ENCODE measurements at places on chromosomes 1 and 21.

DNA sequence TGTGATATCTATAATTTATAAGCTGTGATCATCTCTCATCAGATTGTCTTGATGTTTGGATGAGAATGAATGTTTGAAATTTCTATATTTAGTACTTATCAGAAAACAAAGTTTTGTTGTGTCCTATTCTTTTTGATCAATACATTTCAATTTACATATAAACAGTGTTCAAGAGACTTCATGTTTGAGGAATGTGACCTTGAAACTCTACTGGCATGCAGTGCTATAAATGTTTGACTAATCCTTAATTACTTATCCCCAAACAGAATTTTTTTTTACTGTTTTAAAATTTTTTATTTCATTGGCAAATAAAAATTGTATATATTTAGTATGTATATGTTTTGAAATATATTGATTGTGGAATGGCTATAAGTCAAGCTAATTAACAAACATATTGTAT is 1.5 kb upstream of the PRKAA2 start:
- DNase-seq: no peak

DNA sequence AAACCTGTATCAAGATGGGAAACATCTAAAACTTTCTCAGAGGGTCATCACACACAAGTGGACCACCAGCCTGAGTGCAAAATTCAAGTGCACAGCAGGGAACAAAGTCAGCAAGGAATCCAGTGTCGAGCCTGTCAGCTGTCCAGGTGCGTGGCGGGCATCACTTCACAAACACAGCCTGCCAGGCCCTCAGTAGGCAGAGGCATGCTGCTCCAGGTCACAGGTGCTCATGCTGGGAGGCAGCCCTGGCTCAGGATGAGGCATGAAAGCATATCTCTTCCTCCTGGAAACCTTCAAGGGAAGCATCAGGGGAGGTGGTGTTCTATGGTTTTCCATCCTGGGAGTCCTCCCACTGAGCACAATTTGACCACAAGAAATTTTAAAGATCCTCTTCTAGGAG is 6.3 kb downstream of the CD2 start:
- no peak for DNase-seq

DNA sequence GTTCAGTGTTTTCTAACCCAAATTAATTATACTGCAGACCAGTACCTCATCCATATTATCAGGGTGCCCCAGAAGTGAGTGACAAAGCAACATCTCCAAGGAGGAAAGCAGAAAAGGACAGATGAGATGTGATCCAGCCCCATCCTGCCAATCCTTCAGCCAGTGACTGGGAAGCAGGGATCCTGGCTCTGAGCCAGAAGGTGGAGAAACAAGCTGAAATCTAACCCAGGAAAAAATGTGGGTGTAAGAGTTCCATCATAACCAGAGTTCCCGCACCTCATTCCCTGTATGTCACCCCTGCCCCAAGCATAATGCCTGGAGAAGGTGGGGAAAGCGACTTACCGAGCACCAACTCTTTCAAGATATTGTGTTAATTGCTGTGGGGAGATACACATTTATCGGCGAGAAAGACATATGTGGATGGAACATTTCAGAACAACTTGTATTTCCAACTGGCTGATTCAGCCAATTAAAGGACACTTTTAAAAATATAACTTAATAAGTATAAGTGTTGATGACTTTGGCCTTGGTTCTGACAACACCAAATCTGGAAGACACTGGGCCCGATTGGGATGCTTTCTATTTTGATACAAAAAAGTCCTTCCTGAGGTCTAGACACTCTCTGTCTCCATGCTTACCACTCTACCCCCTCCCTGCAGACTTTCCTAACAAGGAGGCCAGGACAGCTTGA is 14.9 kb downstream of the PLEKHA6 start:
- DNase-seq: no peak

DNA sequence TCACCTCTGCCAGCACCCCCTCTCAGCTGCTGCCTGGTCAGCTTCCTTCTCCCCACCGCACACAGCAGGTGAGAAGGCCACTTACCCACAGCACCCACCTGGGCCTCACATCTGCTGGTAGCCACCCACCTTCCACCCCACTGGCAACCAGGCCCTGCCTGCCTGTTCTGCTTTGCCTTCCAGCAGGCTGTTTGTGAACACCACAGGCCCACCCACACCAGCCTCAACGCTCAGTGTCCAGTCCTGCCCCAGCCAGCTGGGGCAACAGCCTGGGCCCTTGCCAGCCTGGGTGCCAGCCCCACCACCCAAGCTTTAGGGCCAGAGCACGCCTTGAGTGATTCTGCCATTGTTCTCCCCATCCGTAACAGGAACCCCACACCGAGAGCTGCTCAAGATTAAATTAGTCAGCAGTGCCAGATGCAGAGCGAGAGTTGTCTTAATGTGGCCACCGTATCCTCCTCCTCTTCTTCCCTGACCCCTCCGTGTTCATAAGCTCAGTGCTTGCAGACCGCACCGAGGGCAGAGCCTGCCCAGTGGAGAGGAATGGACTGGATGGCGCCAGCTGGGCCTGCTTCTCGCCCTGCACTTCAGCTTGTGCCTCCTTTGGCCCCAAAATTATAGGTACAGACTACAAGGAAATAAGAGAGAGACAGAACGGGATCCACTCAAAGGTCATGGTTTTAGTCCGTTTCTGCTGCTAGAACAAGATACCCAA is 120.3 kb upstream of the COL6A1 start:
- no peak for DNase-seq

GRCh38 chr1:200139661-200140250 is 112.2 kb downstream of the NR5A2 start:
- no peak for DNase-seq

DNA sequence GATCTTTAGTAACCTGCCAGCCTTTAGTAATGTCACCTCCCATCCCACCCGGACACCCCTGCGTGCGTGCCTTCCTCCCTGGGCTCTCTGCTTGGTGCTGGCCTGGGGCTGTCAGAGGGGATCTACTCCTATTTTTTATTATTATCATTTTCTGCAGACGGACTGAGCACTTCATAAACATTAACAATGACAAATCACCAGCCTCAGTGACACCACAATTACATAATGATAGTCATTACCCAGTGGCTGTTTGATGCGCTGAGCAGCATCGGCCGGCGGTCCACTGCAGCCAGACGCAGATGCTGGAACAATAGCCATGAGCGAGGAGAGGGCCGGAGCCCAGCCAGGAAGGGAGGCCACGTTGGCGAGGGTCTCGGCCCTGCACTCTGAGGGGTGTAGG is 309.3 kb upstream of the AJAP1 start:
- no peak for DNase-seq

GRCh38 chr1:186442651-186443375 is 18.1 kb downstream of the PDC start:
- no peak for DNase-seq

DNA sequence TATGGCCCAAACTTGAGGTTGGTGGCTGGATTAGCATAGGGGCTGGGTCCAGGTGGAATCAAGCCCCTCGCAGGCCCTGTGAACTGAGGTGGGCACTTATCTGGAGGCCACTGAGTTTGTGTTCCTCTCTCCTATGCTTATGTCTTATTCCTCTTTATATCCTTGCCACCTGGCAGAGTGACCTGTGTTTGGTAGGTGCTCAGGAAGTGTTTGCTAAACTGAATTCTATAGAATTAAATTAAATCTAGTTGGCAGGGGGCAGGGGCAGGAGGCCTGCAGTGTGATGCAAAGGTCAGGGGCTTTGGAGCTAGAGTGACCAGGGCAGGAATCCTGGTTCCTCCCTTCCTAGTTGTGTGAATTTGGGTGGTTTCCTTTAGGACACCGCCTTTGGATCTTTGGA is 1.1 kb upstream of the TMEM9 start:
- DNase-seq: no peak

DNA sequence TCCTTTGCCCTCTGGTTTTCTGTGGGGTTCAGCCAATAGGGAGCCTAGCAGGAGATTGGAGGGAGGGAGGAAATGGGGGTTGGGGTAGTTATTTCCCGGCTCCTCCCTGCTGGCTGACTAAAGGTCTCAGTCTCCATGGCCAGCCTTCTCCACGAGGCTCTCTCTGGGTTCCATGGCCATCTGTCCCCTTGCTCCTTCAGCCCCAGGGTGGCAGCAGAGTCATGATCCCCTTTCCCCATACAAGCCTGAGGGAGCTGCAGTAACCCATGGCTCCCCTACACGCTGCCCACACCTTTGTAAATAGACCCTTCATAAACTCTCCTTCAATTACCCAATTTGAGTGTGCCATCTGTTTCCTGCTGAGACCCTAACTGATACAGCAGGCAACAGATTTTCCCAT is 176.1 kb upstream of the CSF3R start:
- no peak for DNase-seq

DNA sequence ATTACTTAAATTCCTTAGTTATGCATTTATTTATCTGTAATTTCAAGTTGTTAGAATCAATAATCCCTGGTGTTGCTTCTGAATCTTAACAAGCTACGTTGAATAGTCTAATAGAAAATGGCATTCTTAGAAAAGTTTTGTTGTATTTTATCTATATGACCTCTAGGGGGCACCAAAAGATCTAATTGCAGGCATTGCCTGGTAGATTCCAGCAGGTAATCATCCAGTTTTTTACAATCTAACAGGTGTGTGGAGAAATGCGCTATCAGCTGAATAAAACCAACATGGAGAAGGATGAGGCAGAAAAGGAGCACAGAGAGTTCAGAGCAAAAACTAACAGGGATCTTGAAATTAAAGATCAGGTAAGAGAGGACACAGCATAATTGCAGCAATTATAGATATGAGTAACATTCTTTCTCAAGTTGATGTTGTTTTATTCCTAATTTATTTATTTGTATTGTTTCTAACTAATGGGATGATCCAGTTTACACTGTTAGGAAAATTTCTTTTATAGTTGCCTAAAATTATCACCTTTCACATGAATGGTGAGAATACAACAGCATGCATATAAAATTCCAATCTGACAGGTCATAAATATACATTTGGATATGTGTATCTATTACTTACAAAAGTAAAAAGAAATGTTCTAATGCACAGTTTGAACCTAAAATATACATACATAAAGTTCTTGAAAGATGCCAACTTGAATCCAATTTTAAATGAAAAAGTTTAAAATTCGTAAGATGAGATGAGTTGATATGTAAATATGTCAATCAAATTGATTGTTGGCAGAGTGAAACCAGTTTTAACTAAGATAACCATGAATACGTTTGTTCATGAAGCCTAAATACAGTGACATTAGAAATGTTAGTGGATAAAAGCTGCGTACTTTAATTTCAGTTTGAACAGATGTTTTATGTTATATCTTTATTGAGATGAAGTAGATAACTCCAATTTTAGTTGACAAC is 88.4 kb downstream of the SDCCAG8 start:
- no peak for DNase-seq

GRCh38 chr1:174995121-174995520 is 4.6 kb upstream of the CACYBP start:
- DNase-seq: no peak

DNA sequence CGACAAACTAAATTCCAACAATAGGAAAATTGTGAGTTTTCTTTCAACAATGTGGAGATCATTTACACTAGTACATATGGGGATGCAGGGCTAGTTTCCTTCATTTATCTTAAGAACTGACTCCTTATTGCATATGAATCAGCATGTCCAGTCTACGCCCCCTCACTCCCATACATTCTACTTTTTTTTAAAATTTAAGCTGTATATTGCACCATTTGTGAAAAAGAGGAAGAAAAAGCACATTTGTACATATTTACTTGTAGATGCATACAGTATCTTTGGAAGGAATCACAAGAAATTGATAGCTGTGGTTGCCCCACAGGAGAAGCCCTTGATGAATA is 15.9 kb downstream of the VPS26C start:
- DNase-seq: no peak

DNA sequence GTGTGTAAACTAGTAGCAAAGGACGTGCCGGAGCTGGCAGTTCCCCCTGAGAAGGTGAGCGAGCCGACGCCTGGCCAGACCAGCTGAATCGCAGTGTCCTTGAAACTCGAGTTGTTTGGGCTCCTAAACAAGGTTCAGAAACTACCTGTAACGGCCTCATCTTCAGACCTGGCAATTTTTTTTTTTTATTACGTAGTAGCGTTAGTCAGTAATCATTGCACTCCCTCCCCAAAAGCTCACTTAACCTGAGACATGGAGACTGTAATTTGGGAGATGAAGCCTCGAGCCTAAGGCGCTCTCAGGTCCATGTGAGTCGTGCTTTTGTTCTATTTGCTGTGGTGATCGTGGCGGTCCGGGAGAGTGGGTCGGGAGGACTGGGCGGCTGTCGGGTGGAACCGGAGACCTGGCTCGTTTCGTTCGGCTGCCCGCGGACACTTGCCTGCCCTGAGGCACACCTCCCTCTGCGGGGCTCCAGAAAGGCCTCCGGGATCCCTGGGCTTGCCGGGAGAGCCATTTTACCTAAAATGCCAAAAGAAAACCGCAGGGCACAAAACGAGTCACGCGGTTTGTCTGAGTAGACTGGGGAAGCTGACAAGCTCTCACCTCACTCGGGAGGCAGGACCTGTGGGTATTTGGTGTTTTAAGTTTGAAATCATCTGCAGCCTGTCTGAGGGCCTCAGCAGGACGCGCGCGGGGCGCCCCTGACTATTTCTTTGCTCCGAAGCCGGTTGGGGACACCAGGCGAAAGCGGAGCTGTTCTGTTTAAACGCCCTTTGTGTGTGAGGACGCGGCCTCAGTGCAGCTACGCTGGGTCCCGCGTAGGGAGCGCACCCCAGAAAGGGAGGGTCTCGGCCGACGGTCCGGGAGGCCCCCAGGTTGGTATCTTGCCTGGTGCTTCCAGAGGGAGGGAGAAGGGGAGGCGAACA is 722 bp downstream of the LHX8 start:
- DNase-seq: no peak

DNA sequence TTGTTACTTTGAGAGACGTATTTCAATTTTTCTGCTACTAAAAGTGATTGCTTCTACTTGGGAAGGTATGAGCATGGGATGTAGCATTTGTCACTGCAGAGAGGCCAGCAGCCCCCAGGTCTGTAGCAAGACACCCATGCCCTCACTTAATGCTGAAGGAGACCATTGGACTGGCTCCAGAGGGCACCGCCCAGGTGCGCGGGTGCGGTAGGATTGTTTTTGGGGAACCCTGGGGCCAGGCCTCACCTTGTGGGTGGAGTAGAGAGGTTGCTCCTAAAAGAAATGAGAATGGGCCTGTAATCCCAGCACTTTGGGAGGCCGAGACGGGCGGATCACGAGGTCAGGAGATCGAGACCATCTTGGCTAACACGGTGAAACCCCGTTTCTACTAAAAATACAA is 30.6 kb upstream of the IFNGR2 start:
- no peak for DNase-seq

DNA sequence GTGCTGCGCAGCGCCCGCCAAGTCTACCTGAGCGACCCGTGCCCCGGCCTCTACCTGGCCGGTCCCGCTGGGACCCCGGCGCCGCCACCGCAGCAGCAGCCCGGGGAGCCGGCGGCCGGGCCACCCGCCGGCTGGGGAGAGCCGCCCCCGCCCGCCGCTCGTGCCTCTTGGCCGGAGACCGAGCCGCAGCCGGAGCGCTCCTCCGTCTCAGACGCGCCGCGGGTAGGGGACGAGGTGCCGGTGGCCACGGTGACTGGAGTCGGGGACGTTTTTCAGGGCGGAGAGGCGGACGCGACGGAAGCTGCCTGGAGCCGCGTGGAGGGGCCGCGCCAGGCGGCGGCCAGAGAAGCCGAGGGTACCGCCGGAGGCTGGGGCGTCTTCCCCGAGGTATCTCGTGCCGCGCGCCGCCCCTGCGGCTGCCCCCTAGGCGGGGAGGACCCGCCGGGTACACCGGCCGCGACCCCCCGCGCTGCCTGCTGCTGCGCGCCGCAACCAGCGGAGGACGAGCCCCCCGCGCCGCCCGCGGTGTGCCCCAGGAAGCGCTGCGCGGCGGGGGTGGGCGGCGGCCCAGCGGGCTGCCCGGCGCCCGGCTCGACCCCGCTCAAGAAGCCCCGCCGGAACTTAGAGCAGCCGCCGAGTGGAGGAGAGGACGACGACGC is 646 bp downstream of the IER5 start:
- no peak for DNase-seq

Data from nucleus accumbens (tissue), 56 donors.